NCI-H1105 treated with DMSO at 0.1 percent for 48 hours (cell line): ENCODE measurements at places on chromosomes 13 and 19.

DNA sequence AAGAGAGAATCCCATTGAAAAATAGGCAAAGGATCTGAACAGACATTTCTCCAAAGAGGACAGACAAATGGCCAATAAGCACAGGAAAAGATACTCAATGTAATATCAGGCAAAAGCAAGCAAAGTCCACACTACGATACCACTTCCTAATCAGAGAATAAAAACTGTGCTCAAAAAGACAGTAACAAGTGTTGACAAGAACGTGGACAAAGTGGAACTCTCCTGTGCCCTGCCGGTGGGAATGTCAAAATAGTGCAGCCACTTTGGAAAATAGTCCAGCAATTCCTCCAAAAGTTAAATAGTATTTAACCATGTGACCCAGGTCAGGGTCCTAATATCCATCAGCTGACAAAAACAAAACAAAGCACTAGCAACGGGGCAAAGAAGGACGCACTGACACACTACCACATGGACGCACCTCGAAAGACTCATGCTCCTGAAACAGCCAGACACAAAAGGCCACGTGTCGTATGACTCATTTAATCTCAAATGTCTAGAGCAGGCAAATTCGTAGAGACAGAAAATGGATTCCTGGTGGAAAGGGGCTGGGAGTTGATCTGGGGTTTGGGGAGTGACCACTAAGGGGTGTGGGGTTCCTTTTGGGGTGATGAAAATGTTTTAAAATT lies 5.2 kb downstream of the MIER2 start:
- DNase-seq = no peak

DNA sequence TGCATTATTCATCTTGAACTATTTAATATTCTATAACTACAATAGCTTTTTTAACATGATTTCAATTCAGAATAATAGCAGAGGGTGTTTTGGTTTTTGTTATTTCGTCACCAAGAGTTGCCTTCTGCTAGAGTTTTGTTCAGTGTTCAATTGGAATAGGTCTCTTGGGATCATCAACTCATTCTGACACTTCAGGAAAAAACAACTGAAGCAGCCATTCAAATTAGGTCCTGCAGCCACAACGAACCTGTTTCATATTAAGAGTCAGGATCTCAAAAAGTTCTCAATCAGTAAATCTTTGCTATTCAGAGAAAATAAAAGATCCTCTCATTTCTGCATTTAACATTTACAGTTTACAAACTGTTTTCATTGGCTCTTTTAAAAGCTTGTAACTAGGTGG lies 2.4 kb upstream of the CHAMP1 start:
- DNase-seq = no peak

- DNase-seq = no peak
These were observed 132.9 kb upstream of the SERP2 start for GRCh38 chr13:44240611-44241145.

DNA sequence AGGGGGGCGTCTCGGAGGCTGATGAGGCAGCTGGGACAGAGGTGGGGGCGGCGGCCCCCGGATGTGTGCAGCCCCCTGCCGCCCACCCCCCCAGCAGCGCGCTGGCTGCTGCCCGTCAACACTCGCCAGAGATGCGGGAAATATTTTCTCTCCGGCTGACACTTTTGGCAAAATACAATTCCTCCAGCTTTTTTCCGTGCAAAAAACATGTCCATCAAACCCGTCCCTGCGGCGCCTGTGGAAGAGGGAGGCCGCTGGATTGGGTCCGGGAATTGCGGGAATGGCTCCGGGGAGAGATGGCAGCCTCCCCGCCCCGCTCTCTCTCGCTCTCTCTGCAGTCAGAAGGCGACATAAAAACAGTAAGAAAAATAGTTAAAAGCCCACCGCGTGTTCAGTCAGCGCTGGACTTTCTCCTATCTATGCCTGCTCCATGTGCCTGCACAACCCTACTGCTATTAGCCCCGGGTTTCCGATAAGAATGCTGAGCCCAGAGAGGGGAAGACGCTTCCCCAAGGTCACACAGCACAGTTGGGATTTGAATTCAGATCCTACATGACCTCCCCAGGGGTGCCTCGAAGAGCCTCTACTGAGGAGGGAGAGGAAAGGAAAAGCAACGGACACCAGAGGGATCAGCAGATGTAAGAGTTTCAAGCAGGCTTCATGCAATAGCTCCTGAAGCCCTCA lies 23.2 kb downstream of the ZNRF4 start:
- no peak for DNase-seq

- no peak for DNase-seq
These were observed 23.0 kb upstream of the RFXAP start for GRCh38 chr13:36796052-36796451.

- DNase-seq = no peak
These were observed 1.7 kb upstream of the ZNF507 start for GRCh38 chr19:32343550-32344262.

DNA sequence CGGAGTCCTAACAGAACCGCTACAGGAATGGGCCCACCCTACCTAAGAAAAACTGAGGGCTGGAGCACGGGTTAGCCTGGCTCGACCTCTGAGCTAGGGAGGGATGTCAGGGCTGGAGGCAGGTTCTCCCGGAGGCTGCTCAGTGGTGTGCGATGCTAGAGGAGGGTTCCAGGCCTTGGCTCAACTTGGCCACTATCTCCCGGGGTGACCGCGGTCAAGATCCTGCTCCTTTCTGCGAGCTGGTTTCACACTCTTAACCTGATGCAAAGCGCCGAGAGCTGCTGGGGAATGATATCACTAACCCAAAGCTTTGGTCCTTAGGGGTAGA lies 301 bp downstream of the POP4 start:
- no peak for DNase-seq

DNA sequence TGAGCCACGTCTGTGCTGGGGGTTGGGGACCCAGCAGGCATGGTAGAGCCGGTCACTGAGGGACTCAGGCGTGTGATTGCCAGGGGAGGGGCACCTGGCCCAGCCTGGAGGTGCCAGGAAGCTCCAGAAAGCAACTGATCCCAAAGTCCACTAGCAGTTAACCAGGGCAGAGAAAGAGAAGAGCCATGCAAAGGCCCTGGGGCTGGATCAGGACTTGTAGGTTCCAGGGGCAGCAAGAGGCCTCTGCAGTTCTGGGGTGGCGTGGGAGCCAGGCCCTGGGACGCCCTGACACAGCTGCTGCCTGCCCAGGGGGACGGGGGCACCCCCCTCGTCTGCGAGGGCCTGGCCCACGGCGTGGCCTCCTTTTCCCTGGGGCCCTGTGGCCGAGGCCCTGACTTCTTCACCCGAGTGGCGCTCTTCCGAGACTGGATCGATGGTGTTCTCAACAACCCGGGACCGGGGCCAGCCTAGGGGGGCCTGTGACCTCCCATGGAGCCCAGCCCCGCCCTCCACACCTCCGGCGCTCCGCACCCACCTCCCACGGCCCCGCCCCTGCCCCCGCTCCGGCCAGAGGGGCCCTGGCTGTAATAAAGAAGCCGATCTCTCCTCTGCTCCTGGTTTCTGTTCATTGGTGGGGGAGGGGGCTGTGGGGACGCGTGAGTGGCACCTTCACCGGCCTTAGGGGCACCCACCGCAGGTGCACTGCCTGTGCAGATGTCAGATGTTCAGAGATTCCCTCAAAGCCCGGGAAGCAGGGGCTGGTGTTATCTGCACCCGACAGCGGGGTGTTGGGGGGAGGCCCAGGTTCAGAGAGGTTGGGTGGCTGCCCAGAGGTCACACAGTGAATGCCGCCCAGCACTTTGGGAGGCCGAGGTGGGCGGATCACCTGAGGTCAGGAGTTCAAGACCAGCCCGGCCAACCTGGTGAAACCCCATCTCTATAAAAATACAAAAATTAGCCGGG lies 4.1 kb downstream of the AZU1 start:
- DNase-seq = no peak

DNA sequence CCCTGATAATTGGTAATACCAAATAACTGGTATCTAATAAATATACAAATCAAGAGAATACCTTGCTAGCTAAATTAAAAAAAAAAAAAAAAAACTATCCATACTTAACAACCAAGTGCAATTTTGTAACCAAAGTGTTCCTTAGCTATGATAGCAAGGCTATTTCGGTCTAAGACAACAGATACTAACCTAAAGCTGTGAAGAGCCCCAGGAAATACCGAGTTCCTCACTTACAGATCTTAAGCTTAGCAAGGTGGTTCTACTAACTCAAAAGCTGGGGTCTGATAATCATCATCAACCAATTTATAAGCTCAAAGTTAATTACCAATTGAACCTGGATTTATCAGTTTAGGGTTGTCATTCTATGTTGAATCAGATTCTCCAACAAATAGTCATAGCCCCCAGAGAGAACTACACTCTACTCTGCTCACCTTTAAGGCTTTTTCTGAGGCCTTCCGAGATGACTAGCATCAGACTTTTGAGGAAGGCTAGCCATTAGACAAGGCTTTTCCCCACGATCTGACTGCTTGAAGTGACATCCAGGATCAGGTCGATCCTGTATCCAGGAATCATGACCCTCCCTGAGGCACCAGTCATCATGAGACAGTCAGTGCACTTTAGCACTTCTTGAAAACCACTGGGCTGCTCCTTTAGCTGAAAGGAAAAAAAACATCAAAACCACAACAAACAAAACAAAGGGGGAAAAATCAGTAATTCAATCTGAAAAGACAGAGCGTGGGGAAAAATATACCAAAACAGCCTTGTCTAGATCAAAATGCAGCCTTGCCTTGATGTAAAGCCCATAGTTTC lies 31.9 kb downstream of the INTS6 start:
- DNase-seq = no peak

DNA sequence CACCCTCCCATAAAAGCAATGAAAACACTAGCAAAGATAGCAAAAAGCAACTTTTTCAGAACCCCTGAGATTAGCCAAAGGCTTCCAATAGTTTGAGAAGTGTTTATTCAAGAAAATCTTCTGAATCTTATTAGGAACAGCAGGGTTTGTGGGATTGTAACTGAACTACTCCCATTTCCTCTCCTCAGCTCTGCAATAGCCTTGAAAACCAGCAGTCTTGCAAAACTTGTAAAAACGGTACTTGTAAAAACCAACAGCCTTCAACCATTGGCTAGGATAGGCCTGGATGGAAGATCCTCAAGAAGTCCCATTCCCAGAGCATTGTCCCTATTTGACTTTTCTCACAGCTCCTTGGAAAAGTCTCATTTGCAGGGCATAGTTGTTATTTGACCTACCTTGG lies 12.1 kb downstream of the RNASEH2B start:
- no peak for DNase-seq

DNA sequence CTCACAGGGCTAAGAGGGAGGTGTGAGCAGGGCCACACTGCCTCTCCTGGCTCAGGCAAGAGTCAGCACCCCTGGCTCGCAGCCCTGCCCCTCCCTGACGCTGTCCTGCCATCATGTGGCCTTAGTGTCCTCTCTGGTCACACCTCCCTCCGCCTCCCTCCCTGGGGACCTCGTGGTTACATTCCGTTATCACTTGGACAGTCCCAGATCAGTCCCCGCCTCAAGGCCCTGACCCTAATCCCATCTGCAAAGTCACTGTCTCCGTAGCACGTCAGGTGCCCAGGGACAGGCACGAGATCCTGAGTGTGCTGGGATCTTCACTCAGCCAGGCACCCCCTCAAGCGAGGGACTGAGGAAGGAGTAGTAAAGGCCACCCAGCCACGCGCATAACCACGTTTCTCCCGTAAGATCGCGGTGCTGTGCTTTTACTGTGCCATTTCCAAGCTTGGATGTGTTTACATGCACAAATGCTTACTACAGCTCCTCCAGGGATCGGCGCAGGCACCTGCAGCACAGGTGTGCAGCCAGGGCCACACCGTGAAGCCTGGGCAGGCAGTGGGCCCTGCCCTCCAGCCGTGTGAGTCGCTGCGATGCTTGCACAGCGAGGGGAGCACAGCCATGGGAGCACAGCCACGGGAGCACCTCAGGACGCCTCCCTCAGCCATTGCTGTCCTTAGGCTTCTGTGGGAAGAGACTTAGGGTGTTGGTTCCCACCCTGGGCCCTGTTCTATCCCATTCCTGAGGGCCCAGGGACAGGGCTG lies 10.7 kb upstream of the TMEM255B start:
- no peak for DNase-seq

DNA sequence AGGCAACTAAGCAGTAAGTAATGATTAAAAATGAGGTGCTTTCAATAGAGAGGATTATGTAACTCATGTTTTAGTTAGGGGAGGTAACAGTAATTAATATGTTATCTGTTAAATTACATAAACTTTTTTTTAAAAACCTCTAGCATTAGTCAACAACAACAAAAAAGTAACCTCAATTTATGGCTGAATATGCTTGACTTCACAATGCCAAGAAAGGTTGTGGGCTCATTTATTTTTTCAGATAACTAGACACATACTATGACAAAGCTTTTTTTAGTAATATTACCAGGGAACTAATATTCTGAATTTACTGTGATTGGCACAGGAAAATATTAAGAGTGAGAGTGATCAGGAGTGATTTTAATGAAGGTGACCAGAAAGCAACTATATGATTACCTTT lies 54.9 kb downstream of the KCNRG start:
- DNase-seq = no peak

- DNase-seq = no peak
These were observed 82.2 kb downstream of the LACC1 start for GRCh38 chr13:43961909-43962308.

GRCh38 chr19:8612807-8613171 lies 2.3 kb upstream of the ADAMTS10 start:
- no peak for DNase-seq

- DNase-seq = peak; percentile 51
These were observed 4.1 kb upstream of the CNOT3 start for GRCh38 chr19:54133312-54133956.

GRCh38 chr19:51421229-51422052 lies 4.0 kb upstream of the SIGLEC10 start:
- no peak for DNase-seq

DNA sequence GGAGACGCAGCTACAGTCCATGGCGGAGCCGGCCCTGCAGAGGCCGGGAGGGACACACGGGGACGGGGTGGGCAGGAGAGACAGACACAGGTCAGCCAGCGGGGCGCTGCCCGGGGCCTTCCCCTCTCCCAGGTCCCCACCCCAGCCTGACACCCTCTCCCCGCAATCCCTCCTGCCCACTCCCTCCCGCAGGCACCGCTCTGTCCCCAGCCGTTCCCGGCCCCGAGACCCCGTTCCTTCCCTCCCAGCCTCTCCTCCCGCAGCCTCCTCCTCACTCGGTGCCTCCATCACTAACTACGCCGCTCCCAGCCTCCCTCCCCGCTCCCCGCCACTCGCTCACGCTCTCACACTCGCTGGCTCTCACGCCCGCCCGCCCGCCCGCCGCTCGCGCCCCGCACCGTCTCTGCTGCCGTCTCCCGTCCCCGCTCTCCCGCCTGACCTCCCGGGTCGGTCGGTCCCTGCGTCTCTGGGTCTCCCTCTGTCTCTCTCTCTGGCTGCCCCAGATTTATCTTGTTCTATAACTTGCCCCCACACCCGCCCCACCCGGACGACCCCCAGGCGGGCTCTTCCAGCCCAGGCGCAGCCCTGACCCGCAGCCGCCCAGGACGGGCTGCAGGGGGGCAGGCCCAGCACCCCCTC lies 15.2 kb downstream of the ERFL start:
- DNase-seq = no peak

- peak; percentile 19 for DNase-seq
These were observed at the start of gene DBP for GRCh38 chr19:48636859-48637448. TSS of gene DBP (minus strand) at chr19:48637379. CDS start at chr19:48636994, 385 bp downstream.

GRCh38 chr19:4380254-4380727 lies 20.1 kb downstream of the SH3GL1 start:
- DNase-seq = no peak

GRCh38 chr19:34350161-34350561 lies 14.8 kb upstream of the GPI start:
- DNase-seq = no peak
